ENCODE measurements at places on chromosomes 11 and 22.

- no peak for DNase-seq
These were observed 43.1 kb upstream of the DEUP1 start for GRCh38 chr11:93287434-93287833.

DNA sequence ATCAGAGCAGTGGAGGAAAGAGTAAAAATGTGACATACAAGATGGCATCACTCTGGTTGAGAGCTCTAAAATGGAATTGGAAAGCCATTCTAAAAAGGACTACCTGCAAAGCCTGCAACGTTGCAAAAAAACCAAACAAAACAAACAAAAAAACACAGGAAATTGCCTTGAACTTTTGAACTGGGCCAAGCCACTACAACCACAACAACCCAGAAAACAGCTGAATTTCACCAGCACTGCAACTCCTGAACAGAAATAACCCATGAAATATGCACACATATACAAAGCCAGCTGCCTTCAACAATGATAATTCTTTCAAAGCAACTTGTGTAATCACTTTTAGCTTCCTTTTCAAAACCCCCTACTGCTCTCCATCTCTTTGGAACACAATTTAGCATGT lies 326.6 kb upstream of the LRRC4C start:
- DNase-seq: no peak

DNA sequence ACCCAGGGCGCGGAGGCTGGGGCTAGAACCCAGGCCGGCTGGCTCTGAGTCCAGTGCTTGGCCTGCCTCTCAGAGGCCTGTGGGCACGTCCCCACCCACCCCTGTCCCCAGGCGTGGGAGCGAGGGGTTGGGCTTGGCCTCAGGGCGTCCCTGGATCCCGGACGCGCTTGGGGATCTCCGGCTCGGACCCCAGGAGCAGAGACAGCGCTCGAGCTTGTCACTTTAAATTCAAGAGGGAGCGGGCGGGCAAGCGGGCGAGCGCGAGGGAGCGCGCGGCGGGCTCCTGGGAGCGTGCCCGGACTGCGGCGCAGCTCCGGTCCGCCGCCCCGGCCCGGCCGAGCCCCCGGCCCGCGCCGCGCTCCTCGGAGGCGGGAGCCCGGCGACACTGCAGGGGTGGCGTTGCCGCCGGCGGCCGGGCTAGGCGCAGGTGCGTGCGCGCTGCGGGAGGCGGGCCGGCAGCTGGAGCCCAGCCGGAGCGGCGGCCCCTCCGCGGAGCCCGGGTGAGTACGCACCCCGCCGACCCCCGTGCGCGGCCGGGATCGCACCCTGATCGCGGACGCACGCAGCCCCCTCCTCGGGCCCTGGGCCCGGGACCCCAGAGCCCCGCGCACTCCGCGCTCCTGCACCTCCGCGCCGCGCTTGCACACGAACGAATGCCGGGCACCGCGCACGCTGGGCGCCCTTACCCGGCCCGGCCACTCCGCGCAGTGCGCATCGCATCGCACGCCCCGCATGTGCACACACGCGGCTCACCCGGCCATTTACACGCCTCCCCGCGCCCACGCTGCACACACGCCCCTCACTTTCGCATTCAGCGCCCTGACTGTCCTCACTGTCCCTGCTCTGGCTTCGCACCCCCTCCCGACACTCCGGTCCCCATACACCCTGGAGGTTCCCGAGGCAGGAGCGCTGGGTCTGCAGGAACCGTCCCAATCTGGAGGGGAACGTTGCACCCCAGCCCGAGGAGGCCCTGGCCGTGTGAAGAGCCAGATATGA lies at the start of gene SYT12:
Gene SYT12 (plus strand): TSS at position 174 of the 996 bp plus-strand sequence. CDS start 7,011 bp downstream, outside the sequence.
- DNase-seq: no peak

DNA sequence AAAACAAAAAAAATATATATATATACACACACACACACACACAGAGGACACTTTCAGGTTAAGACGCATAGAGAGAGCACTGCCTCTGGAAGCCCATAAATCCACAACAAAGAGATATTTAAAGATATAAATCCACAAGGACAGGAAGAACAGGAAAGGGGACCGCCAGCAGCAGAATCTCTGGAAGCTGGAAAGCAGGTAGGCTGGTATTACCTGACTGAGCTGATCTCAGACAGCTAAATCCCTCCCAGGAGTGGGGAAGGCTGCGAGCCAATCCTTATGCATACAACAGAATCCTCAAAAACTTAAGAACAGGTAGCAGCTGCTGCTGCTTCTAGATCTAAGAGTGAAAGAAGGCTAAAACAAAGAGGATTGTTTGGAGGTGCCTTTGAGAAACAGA lies 1.8 kb upstream of the MCAT start:
- no peak for DNase-seq

DNA sequence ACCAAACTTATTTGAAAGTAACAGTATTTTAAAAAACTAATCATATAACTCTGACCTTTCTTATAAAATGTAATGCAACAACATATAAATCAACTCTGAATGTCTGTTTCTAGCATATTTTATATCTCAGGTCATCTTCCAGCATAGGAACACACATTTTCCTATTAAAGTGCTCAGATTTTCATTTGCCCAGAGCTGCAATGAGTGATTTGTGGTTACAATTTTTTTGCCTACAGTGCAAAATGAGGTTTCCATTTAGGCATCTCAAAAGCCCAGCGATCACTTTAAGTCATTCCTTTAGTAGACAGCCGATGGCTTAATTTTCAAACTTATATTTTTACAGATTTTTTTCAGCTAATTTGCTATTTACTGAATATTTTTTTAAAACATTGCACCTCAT lies 1.0 kb downstream of the LYVE1 start:
- no peak for DNase-seq

- DNase-seq: no peak
These were observed 3.3 kb downstream of the TMEM132A start for GRCh38 chr11:60927600-60927999.

- no peak for DNase-seq
These were observed 196.7 kb downstream of the DSCAML1 start for GRCh38 chr11:117600234-117600783.

GRCh38 chr22:26364066-26365015 lies 64.7 kb upstream of the ASPHD2 start:
- DNase-seq: no peak

DNA sequence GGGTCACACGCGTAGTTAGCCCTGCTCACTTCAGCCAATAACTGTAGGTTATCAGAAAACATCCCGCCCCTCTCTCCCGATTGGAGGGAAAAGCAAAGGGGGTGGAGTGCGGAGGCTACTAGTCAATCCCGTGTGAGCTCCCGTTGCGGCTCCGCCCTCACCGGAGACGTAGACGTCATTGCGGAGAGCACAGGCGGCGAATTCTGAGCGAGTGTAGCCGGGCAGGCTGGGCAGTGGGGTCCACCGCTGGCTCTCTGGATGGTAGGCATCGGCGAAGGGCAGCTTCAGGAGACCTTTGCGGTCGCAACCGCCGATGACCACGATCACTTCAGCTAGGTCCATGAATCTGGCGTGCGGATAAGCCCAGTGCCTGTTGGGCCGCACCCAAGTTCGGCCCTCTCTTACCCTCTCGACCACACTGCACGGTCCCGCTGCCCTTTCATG lies 4.7 kb downstream of the KLHL35 start:
- DNase-seq: no peak

GRCh38 chr22:34294476-34294875 lies 374.2 kb upstream of the LARGE1 start:
- DNase-seq: no peak

- DNase-seq: no peak
These were observed 93.5 kb downstream of the CELSR1 start for GRCh38 chr22:46443850-46444389.

DNA sequence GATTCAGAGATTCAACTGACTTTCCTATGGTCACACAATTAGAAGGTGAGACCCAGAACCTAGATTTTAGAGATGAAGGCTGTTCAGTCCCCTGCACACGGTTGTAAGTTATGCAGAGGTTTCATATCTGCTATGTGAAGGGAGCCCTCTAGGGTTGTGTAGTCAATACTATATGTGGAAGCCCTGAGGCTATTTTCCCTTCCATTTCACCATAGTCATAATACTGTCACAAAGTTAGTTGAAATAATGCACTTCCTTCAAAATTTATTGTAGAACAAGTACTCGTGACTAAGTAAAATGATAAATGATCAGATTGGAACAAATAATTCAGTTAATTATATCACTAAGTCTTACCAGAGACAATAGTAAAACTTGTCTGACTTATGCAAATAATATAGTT lies 48.8 kb downstream of the ENDOD1 start:
- DNase-seq: no peak

- DNase-seq: no peak
These were observed at the start of gene JAML for GRCh38 chr11:118224511-118225188. TSS of gene JAML (minus strand) at chr11:118225011. CDS start at chr11:118214866, 10,145 bp downstream.

DNA sequence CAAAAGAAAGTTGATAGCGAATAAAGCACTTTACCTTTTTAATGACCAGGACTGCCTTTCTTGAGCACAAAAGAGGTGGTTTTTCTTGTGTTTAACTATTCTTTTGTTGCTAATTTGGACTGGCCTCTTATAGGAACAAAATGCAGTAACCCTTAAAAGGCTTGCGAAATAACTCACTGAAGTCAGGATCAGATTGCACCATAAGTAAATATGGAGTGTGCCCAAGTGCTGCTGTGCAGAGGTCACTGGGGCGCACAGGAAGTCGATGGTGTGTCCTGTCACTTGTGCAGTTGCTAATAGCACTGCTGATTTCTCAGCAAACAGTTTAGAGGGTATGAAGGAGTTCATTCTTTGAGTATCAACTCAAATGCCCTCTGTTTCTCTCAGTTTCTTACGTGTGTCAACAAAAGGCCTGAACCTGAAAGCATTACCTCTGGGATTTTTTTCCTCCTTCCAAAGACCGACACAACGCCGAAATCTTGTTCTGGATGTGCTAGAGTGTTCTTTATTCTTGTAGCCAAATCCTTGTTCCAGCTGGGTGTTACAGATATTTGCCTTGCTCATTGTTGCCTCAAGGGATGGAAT lies 71.3 kb downstream of the ATXN10 start:
- no peak for DNase-seq

DNA sequence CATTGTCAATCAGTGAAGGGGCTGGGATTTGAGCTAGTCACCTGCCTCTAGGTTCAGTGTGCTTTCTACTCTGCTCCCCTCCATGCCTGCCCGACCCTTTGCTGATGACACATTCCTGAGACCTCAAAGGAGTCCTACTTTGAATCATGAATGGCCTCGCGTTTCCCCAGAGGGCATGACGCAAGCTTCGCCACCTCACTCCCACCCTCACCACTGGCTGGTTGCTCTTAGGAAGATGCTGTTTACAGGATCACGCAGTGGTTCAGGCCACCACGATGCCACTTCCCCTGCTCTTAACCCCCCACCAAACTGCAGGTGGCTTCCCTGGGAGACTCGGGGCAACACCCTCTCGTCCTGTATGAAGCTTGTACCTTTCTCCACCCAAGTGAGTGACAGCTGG lies 62.9 kb upstream of the B3GAT1 start:
- no peak for DNase-seq

GRCh38 chr11:28899706-28900105 lies 791.5 kb downstream of the METTL15 start:
- DNase-seq: no peak

DNA sequence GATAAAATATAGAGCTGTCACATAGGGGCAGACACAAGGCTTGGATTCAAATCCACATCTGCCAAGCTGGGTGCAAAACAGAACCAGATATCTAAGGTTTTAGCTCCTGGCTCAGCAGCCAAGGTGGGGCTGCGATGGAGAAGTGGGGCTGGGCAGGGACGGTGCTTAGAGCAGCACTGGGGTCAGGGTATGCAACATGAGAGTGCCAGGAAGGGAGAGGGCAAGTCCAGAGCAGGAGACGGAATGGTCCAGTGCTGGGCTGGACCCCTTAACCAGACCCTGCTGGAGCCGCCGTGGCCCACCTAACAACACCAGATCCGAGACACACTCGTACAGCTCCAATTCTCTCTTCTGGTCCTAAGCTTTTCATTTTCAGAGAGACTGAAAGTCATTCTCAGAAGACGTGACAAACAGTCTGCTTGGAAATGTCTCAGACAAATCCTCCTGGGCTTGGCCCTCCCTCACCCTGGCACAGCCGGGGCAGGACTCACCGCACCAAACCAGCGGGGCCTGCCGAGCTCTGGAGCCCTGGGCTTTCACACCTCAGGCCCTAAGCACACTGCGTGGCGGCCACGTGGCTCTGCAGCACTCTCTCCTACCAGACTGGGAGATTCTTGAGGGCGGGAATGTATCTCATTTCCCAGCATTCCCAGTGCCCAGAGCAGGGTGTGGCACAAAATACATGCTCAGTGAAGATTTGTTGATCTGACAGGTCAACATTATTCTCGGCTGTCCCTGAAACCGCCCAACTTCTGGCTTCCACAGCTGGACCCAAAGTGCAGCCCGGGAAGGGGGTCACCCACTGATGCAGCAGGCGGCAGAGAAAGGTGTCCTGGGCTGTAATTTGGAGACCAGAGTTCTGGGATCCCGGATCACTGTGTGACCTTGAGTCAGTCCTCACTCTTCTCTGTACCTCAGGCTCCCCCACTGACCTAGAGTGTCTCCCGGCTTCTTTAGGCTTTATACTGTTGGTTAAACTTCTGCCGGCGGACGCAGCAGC lies 11.6 kb downstream of the LRRC32 start:
- no peak for DNase-seq

DNA sequence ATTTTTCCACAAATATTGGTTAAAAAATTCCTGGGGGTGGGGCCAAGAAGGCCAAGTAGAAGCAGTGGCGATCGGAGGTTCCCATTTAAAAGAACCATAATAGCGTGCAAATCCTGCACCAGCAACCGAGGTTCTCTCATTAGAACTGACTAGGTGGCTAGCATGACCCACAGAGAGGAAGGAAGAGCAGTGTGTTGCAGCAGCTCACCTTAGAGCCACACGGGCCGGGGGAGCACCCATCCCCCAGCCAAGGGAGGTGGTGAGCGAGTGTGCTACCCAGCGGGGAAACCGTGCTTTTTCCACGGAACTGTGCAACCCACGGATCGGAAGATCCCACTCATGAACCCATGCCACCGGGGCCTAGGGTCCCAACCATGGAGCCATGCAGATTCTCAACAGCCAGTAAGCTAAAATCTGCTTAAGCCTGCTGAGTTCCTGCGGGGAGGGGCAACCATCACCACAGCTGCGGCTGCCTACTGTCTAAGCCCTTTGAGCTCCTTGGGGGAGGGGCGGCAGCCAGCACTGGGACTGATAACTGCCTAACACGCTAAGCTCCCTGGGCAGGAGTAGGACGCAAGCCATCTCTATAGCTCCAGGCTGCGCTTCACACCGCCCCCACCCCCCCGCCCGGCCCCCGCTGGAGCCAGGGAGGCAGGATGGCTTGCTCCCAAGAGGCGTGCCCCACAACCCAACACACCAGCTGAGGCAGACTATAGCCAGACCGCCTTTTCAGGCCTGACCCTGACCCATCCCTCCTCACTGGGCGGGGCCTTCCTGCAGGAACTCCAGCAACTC lies 21.0 kb upstream of the HTATIP2 start:
- DNase-seq: no peak

Measured in activated naive CD4-positive, alpha-beta T cell treated with anti-CD3 and anti-CD28 coated beads, Interleukin-2, amount 50 U/mL, for 72 hours (primary cell).